ENCODE measurements at places on chromosomes 11 and 22.

GRCh38 chr22:47605441-47605840, 843.0 kb downstream of the TBC1D22A start:
- DNase-seq = no peak

DNA sequence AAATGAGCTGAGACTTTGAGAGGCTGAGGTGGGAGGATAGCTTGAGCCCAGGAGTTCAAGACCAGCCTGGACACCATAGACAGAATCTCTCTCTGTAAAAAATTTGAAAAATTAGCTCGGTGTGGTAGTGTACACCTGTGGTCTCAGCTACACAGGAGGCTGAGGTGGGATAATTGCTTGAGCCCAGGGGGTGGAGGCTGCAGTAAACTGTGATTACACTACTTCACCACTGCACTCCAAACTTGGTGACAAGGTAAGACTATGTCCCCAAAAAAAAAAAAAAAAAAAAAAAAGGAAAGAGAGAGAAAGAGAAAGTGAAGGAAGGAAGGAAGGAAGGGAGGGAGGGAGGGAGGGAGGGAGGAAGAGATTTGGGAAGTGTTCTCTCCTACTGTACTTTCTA, 25.3 kb downstream of the RRP8 start:
- no peak for DNase-seq

DNA sequence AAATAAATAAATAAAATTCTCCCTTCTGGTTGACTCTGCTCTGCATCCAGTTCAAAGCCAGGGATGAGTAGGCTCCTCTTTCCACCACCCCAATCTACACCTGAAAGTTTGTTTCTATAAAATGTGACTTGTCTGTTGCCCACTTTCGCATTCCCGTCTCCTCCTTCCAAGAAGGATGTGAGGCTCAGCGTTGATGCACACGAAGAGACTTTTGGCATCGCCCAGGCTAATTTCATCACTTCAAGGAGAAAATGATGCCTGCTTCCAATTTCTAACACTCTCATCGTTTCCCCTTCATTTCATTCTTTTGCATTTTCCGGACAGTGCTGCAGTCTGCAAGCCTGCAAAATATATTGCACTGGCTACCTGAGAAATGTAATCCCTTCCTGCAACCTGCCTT, 3.9 kb downstream of the MPPED1 start:
- DNase-seq = no peak

GRCh38 chr11:24509114-24509513, 12.3 kb downstream of the LUZP2 start:
- DNase-seq = no peak

DNA sequence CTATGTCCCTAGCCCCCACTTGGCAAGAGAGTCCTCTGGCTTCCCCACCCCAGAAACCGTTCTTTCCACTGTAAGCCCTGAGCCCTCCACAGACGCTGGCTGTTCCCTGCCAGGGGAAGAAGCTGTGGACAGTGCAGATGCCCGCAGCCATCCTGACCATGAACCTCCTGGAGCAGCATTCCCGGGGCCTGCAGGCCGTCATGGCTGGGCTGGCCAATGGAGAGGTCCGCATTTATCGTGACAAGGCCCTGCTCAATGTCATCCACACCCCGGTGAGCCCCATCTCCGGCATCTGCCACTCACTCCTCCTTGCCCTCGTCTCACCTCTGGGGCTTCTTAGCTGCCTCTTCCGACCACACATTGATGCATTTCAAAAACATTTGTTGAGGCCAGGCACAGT, 13.2 kb downstream of the BBS1 start:
- no peak for DNase-seq

DNA sequence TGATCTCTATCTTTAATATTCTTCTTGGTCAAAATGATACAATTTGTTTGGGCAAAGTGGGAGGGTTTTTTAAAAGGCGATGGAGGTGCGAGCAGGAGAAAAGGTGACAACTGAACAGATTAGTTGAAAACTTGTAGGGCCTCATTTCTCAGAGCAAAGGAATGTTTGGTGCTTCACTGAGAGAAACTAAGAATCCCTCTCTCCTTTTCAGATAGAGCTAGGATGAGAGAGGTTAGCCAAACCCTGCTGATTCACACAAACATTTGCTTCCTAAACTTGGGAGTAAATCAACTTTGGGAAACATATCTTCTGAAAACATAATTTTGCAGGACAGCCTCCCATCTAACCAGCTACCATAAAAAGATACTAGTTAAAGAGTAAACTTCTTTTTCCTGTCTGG, 57.0 kb downstream of the PHF21A start:
- DNase-seq = no peak

DNA sequence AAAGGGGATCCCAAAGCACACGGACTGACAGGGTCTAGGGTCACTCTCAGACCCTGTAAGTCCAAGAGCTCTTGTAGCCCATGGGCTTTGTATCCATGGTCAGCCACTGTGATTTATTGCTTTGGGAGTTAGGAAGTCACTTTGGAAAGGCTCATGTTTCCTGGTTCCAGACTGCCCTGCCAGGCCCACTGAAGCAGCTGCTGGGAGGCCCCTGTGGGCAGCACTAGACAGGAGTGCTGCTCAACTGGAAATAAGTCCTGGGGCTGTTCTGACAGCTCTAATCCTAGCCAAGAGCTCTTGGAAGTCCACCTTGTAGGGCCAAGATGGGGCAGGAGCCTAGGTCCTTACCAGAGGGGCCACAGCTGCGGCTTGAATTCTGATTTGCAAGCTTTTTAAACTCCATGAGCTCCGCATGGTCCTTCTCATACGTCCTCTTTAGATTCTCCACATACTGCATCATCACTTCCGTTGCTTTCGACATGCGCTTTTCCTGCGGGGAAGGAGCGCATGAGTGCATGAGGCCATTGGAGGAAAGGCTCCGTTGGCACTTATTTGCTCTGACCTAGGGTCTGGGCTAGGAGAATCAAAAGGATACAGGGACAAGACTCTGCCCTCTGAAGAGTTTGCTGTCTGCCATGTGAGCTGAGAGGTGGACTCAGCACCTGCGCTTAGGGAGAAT, 32.2 kb upstream of the LYVE1 start:
- DNase-seq = no peak

DNA sequence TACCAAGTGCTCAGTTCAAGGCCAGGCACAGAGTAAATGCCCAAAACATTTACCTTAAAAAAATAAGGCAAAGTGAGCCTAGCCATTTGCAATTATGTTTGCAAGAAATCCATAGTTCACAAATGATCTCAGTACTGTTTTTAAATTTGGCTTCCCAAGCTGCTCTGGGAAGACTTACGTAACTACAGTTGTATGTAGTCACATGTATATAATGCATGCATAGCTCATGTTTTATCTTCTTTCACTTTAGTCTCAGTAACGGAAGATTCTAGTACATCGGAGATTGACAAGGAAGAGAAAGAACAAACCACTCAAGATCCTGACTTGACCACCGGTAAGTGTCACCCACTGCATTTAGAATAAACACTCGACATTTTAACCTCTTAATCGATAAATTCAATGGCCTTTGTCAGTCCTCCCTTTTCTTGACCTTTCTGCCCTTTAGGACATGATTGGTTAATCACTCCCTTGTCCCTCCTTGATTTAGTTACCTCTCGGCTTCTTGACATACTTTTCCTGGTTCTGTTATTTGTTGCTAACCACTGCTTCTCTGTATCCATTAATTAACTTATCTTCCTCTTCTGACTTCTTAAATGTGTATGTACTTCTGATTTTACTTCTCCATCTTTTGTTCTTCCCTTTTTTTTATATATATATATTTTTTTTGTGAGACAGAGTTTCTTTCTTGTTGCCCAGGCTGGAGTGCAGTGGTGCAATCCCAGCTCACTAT, 18.0 kb upstream of the JHY start:
- no peak for DNase-seq

GRCh38 chr22:19611590-19611989, 87.4 kb upstream of the CLDN5 start:
- no peak for DNase-seq

GRCh38 chr11:20459865-20460264, 72.3 kb downstream of the PRMT3 start:
- DNase-seq = no peak

DNA sequence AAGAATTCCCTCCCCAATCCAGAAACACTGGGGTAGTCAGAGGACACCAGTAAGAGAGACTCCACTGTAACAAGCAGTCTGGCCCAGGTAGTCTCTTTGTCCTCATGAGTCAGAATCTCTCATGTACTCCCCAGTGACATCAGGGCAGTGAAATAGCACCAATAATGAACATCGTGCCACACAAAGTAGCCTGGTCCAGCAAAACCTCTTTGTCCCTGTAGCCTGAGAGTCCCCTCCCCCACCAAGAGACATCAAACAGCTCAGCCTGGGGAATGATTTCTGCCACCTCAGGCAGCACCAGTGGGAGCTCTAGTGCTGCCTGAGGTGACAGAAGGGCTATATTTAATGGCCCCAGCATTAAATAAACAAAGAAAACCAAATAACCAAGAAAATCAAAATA, 88.1 kb downstream of the SBF2 start:
- DNase-seq = no peak

DNA sequence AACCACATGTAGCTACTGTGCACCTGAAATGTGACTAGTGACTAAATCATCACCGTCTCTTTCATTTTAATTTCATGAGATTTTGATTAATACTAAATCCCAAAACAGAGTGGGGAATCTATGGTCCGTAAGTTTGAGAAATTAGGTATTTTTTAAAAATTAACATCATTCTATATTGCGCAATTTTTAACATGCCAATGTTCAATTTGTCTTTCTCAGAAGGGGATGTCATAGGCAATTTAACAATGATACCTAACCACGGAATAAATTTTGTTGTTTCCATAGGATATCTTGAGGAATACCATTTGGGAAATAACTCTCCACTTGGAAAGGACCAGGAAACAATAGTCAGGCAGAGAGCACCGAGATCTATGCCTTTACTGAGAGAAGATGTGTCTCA, 267.7 kb downstream of the FAM76B start:
- DNase-seq = no peak

GRCh38 chr11:3186166-3186953, 21.2 kb upstream of the OSBPL5 start:
- no peak for DNase-seq

GRCh38 chr22:48321986-48322545, 1505.6 kb downstream of the BRD1 start:
- no peak for DNase-seq

DNA sequence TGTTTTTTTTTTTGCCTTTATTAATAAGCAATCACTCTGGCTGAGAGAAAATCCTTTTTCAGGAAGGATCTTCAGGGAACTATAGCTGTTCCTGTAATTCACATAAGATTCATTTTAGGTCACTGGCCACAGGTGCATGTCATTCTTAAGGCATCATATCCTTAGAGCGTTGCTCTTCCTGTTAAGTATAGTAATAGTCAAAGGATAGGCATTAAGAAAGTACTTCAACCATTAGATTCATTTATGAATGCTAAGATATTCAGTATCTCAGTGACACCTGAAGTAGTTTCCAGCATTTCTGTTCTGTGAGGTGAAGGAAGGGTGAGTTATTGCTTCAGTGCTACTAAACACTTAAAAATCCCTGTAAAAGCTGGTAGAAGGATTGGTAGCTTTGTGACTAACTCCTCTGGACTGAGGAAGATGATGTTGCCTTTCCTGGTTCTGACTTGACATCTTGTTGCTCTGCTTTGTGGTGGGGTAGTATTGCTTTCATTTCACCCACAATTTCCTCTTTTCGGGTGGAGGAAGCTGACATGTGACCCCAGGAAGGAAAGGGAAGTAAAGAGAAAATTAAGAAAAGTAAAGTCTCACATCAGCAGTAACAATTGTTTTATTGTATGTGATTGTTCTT, 34.7 kb downstream of the RNF169 start:
- no peak for DNase-seq

DNA sequence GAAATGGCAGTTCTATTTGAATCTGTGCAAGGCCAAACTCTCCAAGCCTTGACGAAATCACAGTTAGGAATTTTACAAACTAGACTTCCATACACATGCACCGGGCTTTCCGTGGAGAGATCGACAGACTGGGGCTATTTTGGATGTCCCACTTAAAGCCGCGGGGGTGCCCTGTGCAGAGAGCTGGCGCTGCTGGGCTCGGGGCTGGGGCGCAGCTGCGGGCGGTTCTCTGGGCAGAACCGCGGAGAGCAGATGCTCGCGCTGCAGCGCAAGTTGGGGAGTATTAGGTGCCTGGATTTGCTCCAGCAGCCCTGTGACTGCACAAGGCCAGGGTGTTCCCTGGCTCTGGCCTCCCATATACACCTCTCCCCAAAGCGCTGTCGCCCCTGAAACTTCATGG, 67.2 kb downstream of the SPATA19 start:
- no peak for DNase-seq

DNA sequence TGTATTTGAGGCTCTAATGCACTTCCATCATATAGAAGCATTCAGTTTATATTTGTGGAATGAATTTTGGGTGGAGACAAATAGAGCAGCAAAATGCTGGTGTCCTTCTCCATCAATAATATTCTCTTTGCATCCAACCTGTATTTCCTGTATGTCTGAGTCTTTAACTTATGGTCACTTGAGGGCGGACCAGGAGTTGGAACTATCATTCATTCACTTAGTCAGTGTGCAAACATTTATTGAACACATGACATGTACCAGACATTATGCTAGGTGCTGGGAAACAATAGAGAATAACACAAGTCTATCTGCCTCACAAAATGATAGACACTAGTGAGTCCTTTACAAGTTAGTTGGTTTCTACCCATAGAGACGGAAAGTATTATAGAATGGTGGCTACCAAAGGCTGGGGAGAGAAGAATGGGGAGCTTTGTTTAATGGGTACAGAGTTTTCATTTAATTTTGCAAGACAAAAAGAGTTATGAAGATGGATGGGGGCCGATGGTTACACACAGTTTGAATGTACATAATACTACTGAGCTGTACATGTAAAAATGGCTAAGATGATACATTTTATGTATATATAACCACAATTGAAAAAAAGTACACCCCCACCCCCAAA, 4.6 kb upstream of the TMEM123 start:
- no peak for DNase-seq

DNA sequence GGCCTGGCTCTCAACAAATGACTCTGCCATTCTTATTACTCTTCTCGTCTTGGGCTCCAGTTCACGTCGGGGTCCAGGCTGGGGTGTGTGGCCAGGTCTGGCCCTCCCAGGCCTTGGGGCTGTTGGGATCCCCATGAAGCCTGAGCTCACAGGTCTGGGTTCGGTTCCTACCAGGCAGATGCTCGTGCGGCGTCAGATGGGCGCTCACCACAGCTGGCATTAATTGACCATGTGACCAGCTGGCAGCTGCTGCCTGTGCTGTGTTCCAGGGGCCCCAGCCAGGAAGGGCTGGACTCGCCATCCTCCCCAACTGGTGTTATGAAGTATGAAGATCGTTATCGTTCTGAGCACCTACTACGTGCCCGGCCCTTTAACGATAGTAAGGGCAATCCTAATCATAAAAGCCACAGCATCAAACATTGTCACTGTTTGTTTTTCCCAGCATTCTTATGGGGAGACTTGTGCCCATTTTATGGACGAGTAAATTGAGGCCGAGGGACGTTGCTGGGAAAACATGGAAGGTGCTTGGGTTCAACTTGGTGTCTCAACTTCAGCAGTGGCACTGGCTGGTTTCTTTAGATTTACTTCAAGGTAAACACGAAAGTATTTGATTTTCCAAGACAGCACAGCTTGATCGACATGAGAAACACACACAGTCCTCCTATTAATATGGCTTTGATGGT, 26.8 kb upstream of the CACNG2 start:
- DNase-seq = no peak
